RPMI7951 (cell line): ENCODE measurements at places on chromosomes 2 and 18.
A peak's percentile ranks its signal among the peaks of the same experiment; 100 is the strongest.

DNA sequence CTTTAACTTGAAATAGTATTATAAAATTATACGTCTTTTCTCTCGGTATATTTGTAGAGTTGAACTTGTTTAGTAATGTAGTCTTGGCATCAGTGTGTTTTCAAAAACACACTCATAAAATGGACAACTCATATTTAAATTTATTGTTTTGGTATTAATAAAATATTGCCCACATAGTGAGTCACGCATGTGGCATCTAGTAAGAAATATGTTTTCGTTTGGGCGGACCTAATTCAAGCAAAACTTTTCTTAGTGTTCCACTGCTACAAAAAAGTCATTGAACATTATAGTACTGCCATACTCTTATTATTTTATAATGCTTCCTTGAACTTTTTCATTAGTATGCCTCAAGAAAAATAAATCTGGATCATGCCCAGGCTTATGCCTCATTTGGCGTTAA lies 31.1 kb upstream of the FAM237A start:
- DNase-seq: no peak

DNA sequence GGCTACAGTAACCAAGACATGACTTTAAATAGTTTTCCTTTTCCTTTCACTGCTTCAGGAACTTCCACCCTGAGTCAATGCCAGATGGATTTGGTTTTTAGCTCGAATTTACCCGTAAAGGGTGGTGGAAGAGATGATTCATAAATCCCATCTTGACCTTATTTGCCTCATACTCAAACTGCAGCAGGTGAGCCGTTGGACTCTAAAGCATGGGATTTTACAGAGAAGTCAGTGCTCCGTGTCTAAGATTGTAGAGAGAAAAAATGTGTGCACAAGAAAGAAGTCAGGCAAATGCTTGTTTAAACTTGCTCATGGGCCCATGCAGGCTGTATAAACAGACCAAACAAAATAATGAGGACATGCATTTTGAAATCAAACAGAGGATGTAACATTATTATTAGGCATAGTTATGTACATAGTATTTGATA lies 369.7 kb upstream of the TRIB2 start:
- peak; percentile 84 for DNase-seq

- no peak for DNase-seq
Measured at GRCh38 chr2:83386549-83386948, 1072.5 kb downstream of the SUCLG1 start.

GRCh38 chr18:75839041-75839440 lies 411.5 kb upstream of the SMIM21 start:
- DNase-seq: no peak

DNA sequence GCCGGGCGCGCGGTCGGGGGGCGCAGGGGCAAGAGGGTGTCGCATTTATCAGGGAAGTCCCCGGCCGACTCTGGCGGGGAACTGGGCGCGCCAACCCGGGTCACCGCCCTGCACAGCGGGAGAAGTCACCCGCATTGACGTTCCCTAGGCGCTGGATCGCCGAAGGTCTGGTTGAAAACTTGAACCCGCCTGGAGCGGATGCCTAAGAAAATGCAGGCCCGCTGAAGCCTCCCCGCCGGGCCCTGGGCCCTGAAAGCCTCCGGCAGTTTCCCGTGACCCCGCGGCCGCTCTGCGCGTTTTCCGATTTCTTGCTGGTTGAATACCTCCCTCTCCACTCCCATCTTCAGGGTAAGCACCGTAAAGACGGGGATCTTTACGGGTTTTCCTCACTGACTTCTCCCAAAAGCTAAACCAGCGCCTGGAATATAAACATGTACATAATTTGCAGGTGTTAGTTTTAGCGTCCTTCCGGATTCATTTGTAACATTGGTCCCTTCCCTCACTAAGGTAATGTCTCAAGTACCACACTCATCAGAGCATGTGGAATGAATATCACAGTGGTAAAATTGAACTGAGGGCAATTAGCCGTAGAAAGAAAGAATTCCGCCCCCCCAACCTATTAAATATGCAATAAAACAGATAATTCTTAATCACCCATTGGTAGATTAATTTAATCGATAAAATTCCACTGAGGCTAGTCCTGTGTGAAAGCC lies 675 bp upstream of the SPIRE1 start:
- DNase-seq: peak; percentile 31

DNA sequence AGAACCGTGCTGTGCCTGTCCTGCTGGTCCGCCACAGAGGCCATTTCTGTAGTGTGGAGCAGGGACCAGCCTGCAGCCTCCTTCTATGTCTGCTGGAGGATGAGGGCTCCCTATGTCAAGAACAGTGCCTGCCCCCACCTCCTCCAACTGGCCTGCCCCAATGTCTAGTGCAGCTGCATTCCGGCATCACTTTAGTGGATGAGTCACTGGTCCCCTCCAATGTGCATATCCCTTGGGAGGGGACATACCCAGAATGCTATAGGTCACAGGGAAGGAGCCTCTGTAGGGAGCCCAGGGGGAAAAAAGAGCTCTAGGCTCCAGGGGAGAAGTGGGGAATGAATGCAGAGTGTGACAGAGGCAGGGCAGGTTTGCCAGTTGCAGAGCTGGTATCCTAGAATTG lies 219.6 kb downstream of the CELF4 start:
- no peak for DNase-seq

DNA sequence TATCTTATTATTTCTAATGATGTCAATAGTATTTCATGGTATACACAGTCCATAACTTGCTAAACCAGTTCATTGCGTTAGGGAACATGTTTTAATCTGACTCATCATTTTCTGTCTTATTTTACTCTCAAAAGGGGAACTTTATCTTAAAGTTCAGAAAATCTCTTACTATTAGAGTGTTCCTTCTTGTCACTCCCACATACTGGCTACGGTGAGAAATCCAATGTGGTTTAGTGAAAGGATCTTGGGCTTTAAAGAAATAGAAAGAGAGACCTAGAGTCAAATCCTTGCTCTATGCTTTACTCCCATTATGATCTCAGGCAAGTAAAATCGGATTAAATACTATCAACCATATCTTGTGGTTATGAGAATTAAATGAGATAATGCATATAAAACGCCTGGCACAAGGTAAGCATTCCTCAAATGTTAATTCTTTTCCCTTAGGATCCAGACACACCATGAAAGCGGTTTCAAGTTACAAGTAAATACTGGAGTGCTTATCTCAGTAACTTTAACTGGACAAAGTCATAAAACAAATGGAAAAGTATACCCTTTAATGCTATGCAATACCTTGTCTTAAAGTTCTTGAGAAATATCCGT lies 576.0 kb downstream of the ARHGAP15 start:
- no peak for DNase-seq

- no peak for DNase-seq
Measured at GRCh38 chr2:9800639-9800974, 42.7 kb upstream of the TAF1B start.

- DNase-seq: no peak
Measured at GRCh38 chr2:204487447-204488229, 57.6 kb upstream of the PARD3B start.

GRCh38 chr2:27249891-27250651 lies 12.8 kb downstream of the SLC30A3 start:
- DNase-seq: peak; percentile 22

DNA sequence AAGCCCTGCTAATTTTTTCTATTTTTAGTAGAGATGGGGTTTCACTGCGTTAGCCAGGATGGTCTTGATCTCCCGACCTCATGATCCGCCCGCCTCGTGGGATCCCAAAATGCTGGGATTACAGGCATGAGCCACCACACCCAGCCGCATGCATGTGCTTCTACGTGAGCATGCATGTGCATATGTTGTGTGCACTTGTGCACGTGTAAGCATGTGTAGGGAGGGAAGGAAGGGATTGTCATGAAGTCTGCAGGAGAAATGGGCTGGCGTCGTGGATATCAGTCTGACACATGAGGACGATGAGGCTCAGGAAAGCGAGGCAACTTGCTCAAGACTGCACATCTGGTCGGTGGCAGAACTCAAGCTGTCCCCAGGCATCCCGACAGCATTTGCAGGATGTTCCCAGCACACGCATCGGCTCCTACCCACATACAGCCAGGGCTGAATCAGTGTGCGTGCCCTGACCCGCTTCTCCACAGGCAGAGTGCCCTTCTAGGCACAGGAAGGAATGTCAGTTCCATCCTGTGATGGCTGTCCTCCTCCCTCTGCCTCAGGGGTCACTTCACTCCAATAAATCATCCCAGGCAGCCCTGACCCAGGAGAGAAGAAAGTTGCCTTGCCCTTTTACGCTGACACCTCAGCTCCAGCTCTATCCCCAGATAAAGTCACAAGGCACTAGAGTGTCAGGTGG lies 49.9 kb upstream of the SLC14A2 start:
- DNase-seq: peak; percentile 69

DNA sequence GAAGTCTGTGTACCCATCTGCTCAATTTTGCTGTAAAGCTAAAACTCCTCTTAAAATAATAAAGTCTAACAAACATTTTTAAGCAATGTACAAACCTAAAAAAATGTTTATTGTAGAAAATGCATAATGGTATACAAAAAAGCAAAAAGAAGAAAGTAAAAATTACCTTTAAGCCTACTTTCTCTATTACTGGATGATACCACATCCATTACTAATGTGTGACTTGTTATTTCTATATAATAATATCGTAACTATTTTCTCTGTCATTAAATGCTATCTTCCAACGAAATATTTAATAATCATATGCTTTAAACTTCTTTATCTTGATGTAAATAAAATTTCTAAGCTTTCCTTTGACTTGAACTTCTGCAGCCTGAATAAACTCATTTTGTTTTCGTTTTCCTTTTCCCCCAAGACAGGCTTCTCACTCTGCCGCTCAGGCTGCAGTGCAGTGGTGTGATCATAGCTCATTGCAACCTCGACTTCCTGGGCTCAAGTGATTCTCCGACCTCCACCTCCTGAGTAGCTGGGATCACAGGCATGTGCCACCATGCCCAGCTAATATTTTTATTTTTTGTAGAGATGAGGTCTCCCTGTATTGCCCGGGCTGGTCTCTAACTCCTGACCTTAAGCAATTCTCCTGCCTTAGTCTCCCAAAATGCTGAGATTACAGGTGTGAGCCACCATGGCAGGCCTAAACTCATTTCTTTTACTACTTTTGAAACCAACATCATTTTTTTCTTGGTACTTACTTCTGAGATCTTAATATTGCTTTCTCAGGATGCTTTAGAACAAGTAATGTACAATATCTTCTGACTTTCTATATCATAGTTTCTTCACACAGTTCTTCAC lies 18.1 kb upstream of the DNAH7 start:
- DNase-seq: no peak

DNA sequence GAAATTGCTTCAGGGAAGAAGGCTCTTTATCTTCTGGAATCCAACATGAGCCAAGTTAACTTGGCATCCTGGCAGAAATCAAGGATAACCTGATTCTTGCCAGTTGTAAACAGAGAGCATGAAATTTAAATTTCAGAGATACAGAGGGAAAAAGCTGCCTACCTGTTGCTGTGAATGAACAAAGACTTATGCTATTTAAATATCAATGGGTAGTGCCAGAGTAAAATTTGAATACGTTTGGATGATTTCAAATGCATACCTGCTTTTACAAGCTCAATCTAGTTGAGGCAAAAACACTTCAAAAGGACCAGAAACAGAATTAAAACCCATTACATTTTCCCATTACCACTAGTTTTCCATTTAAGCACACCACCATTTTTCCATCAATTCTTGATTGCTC lies 60.9 kb downstream of the CHST9 start:
- DNase-seq: no peak

GRCh38 chr2:166593403-166593802 lies 99.4 kb upstream of the SCN7A start:
- DNase-seq: peak; percentile 2

GRCh38 chr2:10717628-10718027 lies 3.8 kb upstream of the ATP6V1C2 start:
- peak; percentile 57 for DNase-seq

GRCh38 chr18:507636-508035 lies 7.1 kb upstream of the COLEC12 start:
- no peak for DNase-seq

DNA sequence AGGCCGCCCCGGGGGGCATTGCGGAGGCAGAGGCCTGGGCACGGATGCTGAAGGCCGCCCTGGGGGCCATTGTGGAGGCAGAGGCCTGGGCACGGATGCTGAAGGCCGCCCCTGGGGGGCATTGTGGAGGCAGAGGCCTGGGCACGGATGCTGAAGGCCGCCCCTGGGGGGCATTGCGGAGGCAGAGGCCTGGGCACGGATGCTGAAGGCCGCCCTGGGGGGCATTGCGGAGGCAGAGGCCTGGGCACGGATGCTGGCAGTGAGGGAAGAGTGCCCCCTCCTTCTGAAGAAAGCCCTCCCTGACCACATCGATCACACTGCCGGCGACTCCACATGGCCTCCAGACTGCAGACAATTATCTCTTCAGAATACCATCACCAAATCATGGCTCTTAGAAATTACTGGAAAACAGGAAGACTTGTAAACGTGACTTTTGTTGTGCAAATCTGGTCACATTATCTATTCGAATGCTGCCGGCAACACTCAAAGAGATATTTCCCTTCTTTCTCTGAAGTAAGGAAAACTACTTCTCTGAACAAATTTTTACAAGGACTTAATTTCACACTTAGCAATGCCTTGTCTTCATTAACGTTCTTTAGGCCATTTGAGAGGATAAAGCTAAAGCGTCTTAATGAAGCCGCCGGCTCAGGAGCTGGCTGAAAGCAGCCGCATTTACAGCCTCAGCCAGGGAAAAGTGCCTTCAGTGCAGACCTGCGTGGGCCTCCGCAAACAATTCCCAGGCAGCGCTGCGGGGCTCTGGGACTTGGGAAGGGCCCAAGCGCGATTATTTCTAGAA lies 18.1 kb upstream of the SNTG2 start:
- no peak for DNase-seq

DNA sequence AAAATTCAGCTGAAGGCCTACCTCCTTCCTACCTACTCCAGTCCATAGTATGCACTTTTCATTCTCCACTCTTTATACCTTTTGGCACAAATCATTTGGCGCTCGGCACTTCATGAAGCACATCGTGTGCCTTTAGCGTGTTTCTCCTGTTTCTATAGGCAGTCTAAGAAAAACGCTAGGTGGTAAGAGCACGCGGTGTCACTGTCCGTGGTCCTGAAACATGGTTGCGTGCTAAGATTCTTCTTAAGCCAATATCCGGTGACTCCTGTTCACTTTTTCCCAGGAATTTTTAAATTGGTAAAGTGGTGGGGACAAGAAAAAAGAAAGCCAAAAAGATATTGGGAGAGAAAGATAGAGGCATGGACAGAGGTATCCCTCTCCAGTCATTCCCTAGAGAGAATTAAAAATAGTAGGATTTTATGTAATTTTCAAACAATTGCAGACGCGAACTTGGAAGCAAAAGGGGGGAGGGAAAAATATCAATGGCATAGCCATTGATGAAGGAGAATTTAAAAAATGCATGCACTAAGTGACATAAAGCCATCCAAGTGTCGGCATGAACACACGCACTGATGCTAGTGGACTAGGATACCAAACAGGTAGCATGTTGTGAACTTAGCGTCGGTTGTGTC lies 1.4 kb upstream of the CTNNA2 start:
- DNase-seq: peak; percentile 22

DNA sequence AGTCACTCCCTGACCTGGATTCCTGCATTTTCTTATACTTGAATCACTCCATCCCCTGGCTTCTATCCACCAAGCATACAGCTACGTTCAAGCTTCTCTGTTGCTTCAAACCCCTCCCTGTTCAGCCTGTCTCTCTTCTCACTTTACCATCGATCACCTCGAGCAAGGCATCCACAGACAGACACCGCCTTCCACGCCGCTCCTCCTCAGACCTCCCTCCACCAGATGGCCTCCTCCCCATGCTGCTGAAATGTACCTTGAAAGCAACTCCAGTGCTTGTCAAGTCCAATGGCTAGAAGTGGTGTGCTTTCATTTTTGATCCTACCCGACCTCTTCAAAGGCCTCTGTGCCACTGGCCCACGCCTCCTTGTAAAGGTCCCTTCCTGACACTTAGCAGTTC lies 131.3 kb upstream of the ACAA2 start:
- DNase-seq: peak; percentile 19
